ENCODE measurements at places on chromosomes 2 and 18.

GRCh38 chr2:166081852-166082251 lies 46.0 kb downstream of the SCN1A start:
- no peak for DNase-seq

DNA sequence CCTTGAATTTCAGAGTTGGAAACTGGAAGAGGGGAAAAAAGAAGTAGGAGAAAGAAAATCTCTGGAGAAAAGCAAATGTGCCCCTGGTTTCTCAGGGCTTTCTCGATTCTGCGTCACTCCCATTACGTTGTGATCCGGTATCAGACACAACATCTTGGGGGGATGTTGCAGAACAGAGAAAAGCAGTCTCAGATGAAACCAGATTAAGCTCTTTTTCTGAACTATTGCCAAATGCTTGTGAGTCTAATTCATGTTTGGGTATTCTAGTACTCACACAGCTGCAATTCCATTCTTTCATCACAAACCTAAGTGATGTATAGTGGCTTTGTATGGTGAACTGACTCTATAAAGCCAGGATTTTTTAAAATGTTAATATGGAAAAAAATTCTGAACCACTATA lies 233.2 kb downstream of the TCF4 start:
- DNase-seq: no peak

DNA sequence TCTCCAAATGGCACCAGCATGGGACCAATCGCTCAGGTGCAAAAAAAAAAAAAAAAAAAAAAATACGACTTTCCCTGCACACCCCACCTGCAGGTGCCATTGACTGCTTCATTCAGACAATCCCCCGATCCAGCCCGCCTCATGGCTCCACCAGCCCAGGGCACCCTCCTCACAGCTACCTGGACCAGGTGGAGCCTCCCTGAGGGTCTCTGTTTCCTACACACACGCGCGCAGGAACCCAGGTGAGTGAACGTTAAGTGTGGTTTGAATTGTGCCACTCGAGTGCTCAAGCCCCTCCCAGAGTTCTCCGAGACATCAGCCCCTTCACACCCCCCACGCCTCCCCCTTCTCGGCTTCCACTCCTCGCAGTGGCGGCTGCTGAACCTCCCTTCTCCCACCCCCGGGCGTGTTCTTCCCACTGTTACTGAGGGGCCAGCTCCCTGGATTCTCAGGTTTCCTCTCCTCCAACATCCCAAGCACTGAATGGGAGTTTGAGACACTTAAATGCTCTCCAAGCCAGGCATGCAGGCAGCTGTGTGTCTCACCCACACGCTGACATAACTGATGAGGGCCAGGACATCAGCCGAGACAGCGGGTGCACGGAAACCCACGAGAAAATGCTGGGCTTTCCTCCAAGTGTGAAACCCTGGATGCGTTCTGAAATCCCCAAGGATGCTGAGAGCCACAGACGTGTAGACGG lies 88.8 kb upstream of the SNTG2 start:
- no peak for DNase-seq

GRCh38 chr2:239263669-239264491 lies 136.9 kb downstream of the HDAC4 start:
- no peak for DNase-seq

GRCh38 chr2:97355887-97356286 lies 233.8 kb downstream of the ANKRD36B start:
- no peak for DNase-seq

GRCh38 chr18:57436191-57436964 lies 1.2 kb downstream of the ONECUT2 start:
- DNase-seq: no peak

DNA sequence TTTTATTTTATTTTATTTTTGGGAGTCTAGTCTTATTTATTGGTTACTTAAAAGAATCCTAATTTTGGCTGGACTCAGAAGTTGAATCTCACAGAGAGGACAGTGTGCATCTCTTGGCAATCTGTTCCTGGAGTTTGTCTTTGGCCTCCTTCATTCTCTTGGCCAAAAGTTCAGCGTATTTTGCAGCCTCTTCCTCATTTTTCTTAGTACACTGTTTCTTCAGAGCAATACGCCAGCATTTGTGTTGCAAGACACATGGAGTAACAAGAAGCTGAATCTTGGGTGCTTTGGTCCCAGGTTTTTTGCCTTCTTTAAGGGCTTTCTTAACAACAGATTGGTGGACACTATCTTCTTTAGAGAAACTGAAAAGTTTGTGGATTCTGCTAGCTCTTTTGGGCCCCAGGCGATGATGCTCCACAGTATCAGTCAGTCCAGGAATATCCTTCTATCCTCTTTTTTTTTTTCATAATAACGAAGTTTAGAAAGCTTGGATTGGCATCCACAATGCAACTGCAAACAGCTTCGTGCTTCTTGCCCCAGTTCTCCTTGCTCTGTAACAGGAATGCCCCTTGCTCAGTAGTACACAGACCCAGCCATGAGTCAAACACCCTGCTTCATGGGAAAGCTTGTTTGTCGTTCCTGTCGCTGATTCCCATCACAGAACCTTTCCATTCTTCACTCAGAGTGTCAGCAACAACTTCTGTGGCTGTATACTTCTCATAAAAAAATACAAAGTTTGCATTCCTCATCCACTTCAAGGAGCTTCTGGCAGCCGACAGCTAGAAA lies 34.8 kb upstream of the RFX8 start:
- no peak for DNase-seq

DNA sequence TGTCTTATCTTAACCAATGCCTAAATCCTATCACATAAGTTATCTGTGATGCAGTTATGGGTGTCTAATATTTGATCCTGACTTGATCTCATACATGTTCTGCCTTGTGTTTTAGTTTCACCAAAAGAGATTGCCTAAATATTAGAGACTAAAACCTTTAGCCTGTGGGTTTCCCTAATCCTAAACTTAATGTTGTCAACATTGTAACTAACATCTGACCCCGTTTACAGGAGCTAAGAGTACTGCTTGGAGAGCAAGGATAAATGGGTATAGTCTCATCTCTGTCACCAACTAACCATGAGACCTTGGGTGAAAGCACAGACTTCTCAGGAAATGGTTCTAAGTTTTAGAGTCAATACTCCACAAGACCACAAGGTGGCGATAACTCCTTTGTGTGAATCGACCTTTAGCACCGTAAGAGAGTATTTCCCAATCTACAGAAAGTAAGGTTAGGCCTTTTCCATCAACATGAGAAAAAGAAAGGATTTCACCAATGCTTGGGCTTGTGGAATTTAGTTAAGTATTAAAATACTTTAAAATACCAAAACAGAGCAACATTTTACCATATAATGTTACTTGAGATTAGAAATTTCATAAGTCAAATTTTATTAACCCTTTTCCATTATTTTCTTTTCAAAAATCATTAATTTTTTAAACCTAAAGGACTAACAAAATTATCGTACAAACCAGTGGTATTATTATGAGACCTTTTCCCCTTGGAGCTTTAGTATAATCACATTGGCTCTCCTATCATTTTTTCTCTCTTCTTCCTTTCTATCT lies 60.5 kb downstream of the G6PC2 start:
- peak; percentile 91 for DNase-seq

- DNase-seq: no peak
These were observed 54.2 kb downstream of the HK2 start for GRCh38 chr2:74887960-74888700.

DNA sequence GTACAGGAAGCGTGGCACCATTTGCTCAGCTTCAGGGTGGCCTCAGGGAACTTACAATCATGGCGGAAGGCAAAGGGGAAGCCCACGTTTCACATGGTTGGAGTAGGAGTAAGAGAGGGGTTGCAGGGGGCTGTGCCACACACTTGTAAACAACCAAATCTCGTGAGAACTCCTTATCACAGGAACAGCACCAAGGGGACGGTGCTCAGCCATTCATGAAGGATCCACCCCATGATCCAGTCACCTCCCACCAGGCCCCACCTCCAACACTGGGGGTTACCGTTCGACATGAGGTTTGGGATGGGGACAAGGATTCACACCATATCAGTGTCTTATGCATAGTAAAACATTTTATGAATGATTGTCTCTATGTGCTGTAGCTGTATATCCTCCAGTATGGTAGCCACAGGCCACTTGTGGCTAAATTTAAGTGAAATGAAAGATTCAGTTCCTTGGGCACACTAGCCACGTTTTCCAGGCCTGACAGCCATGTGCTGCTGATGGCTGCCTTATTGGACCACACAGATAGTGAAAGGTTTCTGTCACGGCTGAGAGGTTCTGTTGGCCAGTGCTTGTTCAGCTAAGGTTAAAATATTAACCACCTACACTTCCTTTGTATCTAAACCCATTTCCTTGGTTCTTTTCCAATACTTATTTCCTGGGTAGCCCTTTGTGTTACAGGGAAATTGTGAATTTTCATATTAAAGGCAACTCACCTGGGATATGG lies 77.3 kb downstream of the AGAP1 start:
- no peak for DNase-seq

GRCh38 chr2:43906448-43907109 lies 67.8 kb downstream of the ABCG8 start:
- DNase-seq: no peak

DNA sequence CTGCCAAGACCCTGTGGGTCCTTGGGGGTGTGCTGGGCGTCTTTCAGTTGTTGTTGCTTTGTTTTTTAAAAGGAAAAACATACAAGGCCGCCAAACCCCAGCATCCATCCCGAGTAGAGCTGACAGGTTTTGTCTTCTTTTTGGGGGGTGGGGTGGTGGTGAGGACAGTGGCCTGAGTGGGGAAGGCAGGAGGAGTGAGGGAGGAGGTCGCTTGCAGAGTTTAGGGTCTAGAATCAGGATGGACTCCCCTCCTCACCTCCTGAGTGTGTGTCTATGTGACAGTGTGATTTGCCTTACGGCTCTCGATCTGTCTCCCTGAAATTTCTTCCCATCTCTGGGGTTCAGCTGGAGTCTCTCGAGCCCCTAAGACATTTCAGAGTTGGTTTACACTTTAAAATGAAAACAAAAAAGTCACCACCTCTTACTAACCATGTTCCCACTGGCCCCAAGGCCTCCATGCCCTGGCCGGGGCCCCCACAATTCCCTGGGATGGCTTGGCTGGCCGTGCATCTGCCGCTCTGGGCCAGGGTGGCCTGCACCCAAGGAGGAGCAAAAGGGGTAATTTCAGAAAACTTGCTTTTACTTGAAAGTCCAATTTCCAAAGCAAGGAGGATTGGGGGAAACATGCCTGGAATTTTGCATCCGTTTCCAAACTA lies 5.0 kb downstream of the SIX3 start:
- DNase-seq: no peak
